ENCODE measurements at places on chromosomes 1 and 21.
A peak's percentile ranks its signal among the peaks of the same experiment; 100 is the strongest.

DNA sequence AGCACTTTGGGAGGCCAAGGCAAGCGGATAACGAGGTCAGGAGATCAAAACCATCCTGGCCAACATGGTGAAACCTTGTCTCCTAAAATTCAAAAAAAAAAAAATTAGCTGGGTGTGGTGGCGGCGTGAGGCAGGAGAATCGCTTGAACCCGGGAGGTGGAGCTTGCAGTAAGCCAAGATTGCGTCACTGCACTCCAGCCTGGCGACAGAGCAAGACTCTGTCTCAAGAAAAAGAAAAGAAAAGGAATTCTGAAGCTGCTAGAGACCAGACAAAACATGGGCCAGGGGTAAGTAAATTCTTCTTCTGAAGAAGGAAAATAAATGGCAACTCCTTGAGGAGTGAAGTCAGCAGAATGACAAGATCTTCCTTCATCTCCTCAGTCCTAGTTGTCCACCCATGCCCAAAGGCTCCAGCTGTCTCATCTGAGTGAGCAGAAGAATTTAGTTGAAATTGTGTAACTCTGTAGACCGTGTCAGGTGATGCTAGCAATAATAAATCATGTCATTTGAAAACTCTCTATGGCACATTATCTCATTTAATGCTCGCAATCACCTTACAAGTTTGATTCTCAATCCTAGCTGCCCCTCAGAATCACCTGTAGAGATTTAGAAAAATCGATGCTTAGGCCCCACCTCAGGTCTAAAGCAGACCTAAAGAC is 14.3 kb downstream of the PDZK1 start:
- DNase-seq, result no peak

- DNase-seq, result peak; percentile 56
Observed at GRCh38 chr1:183218971-183219615, 33.0 kb downstream of the LAMC2 start.

- no peak for DNase-seq
Observed at GRCh38 chr1:227416156-227416830, 98.0 kb upstream of the CDC42BPA start.

DNA sequence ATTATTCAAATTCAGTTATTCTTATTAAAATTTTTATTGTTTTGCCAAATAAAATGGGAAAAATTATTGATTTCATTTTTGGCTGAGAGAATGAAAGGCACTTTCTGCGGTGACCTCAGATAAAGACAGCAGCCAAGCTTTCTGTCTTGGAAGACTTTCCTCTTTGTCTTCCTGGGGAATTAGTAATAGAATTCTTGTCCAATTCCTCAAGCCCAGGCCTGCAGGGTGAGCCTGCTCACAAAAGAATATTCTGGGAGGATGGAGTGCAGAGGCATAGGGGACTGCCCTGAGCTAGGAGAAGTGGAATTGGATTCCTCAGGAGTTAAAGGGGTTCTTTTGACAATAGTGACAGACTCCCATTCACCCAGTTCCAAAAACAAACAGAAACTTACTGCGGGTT is 614.5 kb upstream of the ADGRL2 start:
- peak; percentile 45 for DNase-seq

DNA sequence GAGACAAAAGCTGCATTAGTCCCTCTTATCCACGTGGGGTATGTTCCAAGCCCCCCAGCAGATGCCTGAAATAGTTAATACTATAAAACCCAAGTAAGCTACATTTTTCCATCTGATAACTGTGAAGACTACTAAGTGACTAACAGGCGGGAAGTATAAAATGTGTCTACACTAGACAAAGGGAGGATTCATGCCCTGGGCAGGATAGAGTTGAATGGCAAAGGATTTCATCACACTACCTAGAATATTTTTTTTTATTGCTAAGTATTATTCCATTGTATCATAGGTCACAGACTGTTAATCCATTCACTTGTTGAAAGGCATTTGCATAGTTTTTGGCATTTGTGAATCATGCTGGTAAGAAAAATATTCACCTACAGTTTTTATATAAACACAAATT is 26.4 kb upstream of the CFHR4 start:
- no peak for DNase-seq

- DNase-seq, result no peak
Observed at GRCh38 chr1:113647164-113647563, 112.1 kb downstream of the PHTF1 start.

DNA sequence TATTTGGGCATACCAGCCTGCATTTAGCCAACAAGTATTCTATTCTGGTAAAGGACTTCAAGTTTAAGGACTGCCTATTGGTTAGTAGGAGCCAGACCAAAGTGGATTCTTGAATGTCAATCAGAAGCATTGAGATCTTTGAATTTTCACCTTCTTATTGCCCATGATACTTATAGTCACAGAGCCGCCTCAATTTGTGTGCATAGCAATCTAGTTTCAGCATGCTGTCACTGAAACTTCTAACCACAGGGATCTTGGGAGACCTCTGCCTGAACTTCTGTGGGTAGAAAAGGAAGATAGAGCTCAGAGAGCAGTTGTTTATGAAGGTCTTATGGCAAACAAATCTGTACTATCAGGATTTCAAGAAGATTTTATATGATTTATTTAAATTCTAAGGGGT is 501.4 kb upstream of the USP24 start:
- no peak for DNase-seq

DNA sequence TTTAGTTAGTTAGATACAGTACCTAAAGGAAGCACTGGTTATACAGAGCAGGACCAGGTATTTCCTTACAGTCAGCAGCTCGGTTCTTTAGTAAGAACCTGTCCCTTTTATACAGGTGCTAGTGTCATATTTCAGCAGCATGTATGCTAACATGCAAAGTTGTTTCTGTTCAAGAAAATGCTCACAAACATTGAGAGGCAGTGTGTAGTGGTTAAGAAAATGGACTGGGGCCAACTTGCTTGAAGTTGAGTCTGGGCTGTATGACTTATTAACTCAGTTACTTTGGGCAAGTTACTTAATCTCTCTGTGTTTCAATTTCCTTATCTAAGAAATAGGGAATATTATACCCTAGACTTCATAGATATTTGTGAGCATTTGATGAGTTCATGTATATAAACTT is 31.1 kb downstream of the AK4 start:
- DNase-seq, result no peak

DNA sequence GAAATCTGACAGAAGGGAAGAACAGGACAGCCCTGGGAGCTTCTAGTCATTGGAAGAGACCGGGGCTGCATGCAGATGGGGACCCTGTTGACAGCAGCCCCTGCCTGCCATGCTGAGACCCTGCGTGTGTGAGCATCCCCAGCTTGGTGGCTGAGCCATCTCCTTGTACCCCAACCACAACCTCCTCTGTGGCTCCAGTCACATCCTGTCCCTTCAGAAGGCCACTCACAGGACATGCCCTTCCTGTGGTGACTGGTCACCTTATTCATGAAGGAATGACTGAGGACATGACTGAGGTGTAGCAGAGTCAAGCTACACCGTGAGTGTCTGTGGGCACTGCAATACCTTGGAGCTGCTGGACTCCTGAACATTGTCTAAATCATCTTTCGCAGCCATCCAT is 141.8 kb upstream of the ERRFI1 start:
- no peak for DNase-seq

GRCh38 chr1:21313886-21314721 is 23.8 kb upstream of the ECE1 start:
- DNase-seq, result peak; percentile 49

- DNase-seq, result no peak
Observed at GRCh38 chr21:40422896-40423635, 423.9 kb downstream of the DSCAM start.

DNA sequence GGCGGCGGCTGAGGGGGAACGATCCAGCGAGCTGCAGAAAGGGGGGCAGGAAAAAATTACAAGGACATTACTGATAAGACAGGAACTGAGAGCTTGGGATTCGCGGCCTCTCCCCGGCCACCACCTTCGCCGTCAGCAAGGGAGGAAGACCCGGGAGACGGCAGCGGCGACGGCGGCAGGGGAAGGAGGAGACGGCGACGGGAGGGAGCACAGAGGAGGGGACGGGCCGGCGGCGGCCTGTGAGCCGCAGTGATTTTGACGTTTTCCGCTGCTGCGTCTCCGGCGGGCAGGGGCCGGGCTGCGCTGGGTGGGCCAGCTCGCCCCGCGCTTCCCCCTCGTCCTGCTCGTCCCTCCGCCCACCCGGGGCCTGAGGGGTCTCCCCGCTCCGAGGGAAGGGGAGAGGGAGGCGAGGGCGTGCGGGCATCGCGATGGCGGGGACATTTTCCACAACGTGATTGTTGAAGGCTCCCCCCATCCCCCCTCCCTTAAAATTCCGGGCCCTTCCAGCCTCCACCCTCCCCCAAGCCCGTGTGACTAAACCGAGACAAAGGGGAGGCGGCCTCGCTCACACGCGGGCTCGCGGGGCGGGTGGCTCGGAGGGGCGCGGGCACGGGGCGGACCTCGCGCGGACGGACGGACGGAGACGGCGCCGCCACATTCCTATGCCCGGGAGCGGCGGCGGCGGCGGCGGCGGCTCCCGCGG is 407 bp downstream of the CAMSAP2 start:
- DNase-seq, result peak; percentile 88

DNA sequence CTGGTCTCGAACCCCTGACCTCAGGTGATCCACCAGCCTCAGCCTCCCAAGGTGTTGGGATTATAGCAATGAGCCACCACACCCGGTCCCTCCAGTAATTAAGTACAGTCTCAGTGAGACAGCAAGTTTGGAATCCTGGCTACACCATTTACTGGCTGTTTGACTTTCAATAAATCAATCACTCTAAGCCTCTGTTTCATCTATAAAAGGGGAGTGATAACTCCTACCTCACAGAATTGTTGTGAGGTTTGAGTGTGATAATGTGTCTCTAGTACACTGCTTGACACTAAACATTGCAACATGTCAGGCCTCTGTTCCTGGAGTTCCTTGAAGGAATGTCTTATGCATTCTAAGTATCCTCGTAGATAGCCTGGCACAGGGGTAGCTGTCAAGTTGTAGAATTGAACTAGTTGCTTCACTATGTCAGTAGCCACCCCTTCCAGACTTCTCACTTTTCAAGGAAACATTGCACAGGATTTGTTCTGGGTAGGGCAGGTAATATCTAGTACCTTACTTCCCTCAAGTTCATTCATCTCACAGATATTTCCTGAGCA is 12.4 kb downstream of the ENTREP3 start:
- DNase-seq, result no peak

GRCh38 chr21:37724201-37724600 is 192.1 kb downstream of the KCNJ6 start:
- DNase-seq, result no peak

GRCh38 chr1:25683177-25683576 is 66.6 kb downstream of the MAN1C1 start:
- no peak for DNase-seq

- DNase-seq, result no peak
Observed at GRCh38 chr1:22754106-22754768, 43.6 kb downstream of the EPHB2 start.

GRCh38 chr1:59568158-59568935 is 246.4 kb upstream of the HOOK1 start:
- DNase-seq, result no peak

- DNase-seq, result peak; percentile 82
Observed at GRCh38 chr1:210250665-210250997, 18.0 kb downstream of the SERTAD4 start.

- no peak for DNase-seq
Observed at GRCh38 chr1:47818682-47819573, 178.3 kb downstream of the TRABD2B start.

GRCh38 chr1:178371933-178372388 is 124.8 kb downstream of the CLEC20A start:
- DNase-seq, result no peak

- DNase-seq, result no peak
Observed at GRCh38 chr1:63752176-63752575, 21.6 kb upstream of the ROR1 start.

DNA sequence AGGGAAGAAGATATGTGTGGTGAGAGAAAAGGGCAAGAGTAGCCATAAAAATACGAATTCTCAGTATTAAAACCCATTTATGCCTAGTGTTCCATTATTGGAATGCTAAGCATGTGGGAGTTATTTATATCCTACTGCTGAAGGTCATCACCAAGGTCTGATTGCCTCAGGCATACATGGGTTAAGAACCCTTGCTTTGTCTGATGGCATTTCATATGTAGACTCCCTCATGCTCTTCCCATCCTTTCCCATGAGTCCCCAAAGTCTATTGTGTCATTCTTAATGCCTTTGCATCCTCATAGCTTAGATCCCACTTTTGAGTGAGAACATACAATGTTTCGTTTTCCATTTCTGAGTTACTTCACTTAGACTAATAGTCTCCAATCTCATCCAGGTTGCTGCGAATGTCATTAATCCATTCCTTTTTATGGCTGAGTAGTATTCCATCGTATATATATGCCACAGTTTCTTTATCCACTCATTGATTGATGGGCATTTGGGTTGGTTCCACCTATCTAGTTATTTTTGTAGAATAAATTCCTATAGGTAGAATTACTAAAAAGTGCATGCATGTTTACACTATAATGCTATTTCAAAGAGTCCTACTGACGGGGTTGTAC is 172.5 kb downstream of the DYRK1A start:
- DNase-seq, result no peak

- no peak for DNase-seq
Observed at GRCh38 chr1:21090463-21090862, 86.2 kb downstream of the EIF4G3 start.

All from neural progenitor cell (in vitro differentiated cells).